ENCODE measurements at places on chromosomes 2 and 18.

DNA sequence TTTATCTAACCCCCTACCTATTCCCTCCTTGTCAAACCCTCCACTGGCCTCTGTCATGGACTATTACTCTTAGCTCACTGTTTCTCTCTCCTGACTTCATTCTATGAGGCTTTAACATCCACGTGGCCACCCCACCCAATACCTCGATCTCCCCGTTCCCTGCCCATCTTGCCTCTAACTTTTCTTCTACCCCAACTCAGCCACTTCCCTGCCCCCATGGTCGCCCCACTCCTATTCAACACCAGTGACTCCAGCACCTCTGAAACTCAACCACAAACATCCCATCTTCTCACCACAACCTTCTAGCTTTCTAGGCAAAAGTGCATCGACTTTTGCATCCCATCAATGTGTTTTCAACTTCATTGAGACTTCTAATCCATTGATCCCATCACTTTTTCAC is 94.2 kb upstream of the EPAS1 start:
- H3K36me3 ChIP-seq, result no peaks in the 10 kb centered on the region
- no peaks in the 10 kb centered on the region for H3K27me3 ChIP-seq
- no peak for DNase-seq

- no peaks in the 10 kb centered on the region for H3K4me1 ChIP-seq
- no peak overlapping the region for H3K27ac ChIP-seq
- H3K36me3 ChIP-seq, result no peaks in the 10 kb centered on the region
- no peak overlapping the region for H3K4me3 ChIP-seq
Observed at GRCh38 chr18:61471942-61472341, 138.7 kb downstream of the CDH20 start.

DNA sequence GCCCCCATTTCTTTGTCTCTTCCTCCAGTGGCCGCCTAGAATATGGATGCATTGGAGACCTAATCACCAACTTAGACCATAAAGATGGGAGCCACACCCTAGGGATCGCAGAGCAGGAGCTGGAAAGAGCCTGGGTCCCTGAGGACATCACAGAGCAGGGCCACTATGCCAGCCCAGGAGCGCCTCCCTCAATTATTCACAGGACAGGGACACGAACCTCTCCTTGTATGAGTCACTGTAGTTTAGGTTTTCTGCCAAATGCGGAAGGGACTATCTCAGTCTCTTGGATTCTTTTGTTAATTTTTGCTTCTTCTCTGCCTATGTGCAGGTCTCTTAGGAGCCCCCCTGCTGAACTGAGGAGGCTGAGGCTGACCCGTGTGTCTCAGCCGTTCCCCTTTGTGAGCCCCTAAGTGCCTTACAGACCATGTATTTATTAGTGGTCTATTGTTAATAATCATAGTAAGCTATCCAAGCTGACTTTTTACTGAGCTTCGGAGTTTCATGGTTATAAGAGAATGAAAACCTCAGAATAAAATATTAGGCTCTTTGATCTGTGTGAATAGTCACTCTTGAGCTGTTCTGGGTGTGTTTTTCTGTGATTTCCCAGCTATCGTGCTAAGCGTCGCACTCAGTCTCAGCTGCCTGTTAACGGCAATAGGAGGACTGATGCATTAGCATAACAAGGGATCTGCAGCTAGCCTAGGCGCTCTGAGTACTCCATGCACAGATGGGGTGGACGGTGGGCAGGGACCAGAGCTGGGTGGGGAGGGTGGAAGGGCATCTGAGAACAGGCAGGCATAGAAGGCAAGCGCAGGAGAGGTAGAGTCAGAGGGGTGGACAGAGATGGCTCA is 12.7 kb upstream of the PTPN4 start:
- no peak for DNase-seq
- H3K4me3 ChIP-seq, result no peak overlapping the region
- H3K4me1 ChIP-seq, result no peaks in the 10 kb centered on the region

- no peaks in the 10 kb centered on the region for H3K36me3 ChIP-seq
- H3K27ac ChIP-seq, result no peak overlapping the region
- no peaks in the 10 kb centered on the region for H3K27me3 ChIP-seq
- H3K4me3 ChIP-seq, result no peak overlapping the region
- DNase-seq, result no peak
Observed at GRCh38 chr2:239773228-239774141, 251.7 kb downstream of the NDUFA10 start.

DNA sequence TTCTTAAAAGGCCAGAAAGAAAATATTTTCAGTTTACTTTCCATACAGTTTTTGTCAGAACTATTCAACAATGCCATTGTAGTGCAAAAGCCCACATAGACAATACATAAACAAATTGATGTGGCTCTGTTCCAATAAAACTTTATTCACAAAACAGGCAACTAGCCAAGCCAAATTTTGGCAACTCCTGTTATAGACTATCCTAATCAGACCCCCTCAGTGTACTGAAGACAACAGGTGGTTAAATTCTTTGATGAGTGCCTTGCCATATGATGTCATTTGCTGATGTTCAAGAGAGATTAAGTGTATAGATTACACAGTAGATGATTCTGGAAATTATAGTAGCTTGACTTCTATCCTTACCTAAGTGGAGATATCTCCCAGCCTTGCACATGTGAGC is 83.4 kb downstream of the FANCL start:
- no peak overlapping the region for H3K27ac ChIP-seq
- DNase-seq, result no peak
- H3K4me3 ChIP-seq, result no peak overlapping the region
- H3K36me3 ChIP-seq, result peaks cover 33% of the 10 kb centered on the region
- no peaks in the 10 kb centered on the region for H3K27me3 ChIP-seq

GRCh38 chr2:10873790-10874437 is 37.8 kb upstream of the KCNF1 start:
- H3K4me1 ChIP-seq, result no peaks in the 10 kb centered on the region
- no peak overlapping the region for H3K4me3 ChIP-seq
- H3K27ac ChIP-seq, result no peak overlapping the region
- no peaks in the 10 kb centered on the region for H3K27me3 ChIP-seq
- no peak for DNase-seq

DNA sequence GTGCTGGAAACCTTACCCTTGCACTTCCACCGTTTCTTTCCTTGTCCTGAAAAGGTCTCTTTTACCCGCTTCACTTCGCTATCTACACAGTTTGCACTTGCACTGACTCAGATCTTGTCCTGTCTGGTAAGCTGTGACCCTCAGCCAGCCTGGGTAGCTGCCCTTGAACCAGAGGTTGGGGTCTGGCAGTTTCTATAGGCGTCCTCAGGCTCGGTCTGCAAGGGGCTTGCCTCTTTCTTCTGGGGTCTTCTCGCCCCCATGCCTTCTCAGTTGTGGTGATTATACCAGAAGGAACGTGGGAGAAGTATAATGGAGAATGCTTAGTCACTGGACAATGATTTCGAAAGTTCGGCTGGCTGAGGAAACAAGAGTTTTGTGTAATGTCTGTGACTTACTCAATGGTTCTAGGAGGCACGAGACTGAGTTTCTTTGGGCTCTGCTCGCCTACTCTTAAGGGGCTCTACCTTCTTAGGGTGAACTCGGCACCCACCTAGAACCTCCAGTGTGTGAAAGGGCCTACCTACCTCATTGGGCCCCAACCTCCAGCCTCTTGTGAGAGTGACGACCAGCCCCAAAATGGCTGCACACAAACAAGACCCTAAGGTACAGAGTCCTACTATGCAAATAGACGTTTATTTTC is 6.9 kb upstream of the STAT1 start:
- H3K36me3 ChIP-seq, result no peaks in the 10 kb centered on the region
- peak overlapping the region; percentile 85 for H3K4me3 ChIP-seq
- peak overlapping the region; percentile 93 for H3K27ac ChIP-seq
- no peaks in the 10 kb centered on the region for H3K27me3 ChIP-seq

DNA sequence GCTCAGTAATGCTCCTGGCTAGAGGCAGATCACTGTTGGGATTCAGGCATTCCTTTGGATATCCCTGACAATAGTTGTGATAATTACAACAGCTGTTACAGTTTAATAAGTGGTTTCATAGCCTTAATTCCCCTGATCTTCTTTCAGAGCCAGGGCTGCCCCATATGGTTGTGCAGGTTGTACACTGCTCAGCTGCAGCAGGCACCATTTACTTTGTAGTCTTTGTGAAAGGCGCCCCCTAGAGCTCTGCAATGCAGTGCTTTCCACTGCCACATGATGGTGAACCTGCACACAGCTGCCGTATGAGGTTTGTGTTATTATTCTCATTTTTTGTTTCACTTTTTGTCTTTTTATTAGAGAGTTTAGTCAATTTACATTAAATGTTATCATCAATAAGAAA is 239.1 kb downstream of the KCNS3 start:
- no peak overlapping the region for H3K4me3 ChIP-seq
- H3K4me1 ChIP-seq, result peaks cover 12% of the 10 kb centered on the region
- H3K36me3 ChIP-seq, result no peaks in the 10 kb centered on the region
- no peak for DNase-seq

DNA sequence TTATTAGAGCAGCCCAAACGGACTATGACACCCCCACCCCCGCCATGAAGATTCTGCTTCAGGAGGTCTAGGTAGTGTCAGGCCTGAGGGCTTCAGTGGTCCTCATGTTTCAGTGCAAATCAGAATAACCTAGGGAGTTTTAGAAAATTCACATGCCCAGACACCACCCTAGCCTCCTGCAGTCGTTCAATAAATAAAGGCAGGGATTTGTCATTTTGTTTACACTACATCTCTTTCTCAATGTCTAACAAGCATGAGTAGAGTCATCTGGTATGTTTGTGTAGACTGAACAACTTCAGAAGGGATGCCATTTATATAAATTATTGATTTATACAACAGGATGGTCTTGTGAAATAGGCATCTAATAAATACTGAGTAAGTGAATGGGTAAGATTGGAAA is 112.1 kb upstream of the SERPINE2 start:
- no peaks in the 10 kb centered on the region for H3K36me3 ChIP-seq
- no peaks in the 10 kb centered on the region for H3K27me3 ChIP-seq
- no peak overlapping the region for H3K27ac ChIP-seq
- no peaks in the 10 kb centered on the region for H3K4me1 ChIP-seq
- no peak overlapping the region for H3K4me3 ChIP-seq

DNA sequence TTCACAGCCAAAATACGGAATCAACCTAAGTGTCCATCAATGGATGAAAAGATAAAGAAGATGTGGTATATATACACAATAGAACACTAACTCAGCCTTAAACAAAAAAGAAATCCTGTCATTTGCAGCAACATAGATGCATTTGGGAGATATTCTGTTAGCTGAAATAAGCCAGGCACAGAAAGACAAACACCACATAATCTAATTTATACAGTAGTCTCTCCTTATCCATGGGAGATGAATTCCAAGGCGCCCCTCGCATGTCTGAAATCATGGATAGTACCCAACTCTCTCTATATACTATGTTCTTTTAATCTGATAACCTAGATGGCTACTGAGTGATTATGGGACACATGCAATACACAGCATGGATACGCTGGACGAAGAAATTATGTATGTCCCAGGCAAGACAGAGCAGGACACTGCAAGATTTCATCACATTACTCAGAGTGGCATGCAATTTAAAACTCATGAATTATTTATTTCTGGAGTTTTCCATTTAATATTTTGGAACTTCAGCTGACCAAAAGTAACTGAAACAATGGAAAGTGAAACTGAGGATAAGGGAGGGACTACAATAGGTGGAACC is 39.5 kb downstream of the ORC4 start:
- DNase-seq, result no peak
- H3K36me3 ChIP-seq, result no peaks in the 10 kb centered on the region

DNA sequence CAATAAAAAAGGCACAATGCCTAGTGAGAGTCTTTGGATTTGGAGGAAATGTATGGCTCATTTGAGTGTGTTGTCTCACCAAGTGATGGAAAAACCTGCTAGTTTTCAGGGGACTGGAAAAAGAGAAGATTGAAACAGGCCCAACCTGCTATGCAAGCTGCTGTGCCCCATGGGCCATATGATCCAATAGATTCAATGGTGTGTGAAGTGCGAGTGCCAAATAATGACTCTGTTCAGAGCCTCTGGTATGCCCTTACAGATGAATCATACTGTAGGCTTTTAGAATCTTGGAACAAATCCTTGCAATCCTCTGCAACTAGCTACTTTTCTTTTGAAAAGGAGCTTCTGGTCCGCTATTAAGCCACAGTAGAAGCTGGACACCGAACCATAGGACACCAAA is 529.8 kb upstream of the CNTNAP5 start:
- H3K4me1 ChIP-seq, result no peaks in the 10 kb centered on the region
- no peaks in the 10 kb centered on the region for H3K36me3 ChIP-seq
- H3K27ac ChIP-seq, result no peak overlapping the region
- H3K27me3 ChIP-seq, result no peaks in the 10 kb centered on the region
- no peak for DNase-seq
- H3K4me3 ChIP-seq, result no peak overlapping the region

- no peak overlapping the region for H3K4me3 ChIP-seq
- H3K36me3 ChIP-seq, result no peaks in the 10 kb centered on the region
- H3K27ac ChIP-seq, result no peak overlapping the region
- H3K27me3 ChIP-seq, result no peaks in the 10 kb centered on the region
Observed at GRCh38 chr2:179655627-179656026, 205.8 kb downstream of the ZNF385B start.

DNA sequence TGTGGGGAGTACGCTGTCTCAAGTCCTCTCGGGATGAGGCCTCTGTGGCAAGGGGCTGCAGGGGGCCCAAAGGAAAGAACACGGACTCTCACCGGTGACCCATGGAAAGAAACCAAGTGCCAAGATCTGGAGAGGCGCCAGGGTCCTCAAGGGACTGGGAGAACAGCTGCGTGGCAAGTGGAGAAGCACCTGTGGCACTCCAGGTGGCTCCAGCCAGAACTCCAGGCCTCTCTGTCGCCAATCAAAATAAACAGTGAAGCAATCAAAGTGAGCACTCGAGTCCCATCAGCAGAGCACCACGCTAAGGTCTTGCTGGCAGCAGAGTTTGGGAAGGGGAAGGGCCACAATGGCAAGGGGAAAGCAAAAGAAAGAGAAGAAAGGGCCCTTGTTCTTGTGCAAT is 54.7 kb downstream of the BCL2 start:
- no peak for DNase-seq
- no peaks in the 10 kb centered on the region for H3K27me3 ChIP-seq
- no peak overlapping the region for H3K4me3 ChIP-seq
- H3K27ac ChIP-seq, result no peak overlapping the region

DNA sequence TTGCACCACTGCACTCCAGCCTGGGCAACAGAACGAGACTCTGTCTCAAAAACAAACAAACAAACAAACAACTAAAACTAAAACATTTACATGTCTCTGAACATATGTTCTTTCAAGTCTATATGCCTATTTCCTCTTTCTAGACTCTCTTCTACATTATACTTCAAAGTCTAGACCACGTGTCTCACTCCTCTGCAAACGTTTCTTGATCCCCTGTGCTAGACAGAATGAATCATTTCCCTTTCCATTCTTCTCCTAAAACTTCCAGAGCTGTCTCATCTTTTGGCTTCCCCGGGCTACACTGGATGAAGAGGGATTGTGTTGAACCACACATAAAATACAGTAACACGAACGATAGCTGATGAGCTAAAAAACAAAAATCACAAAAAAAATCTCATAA is 67.1 kb downstream of the BAZ2B start:
- no peaks in the 10 kb centered on the region for H3K4me1 ChIP-seq
- H3K27ac ChIP-seq, result no peak overlapping the region
- H3K36me3 ChIP-seq, result peaks cover 7% of the 10 kb centered on the region
- no peak for DNase-seq

GRCh38 chr18:35072616-35073015 is 31.4 kb downstream of the MAPRE2 start:
- peaks cover 3% of the 10 kb centered on the region for H3K36me3 ChIP-seq
- DNase-seq, result no peak
- H3K27ac ChIP-seq, result peak overlapping the region; percentile 55
- no peak overlapping the region for H3K4me3 ChIP-seq
- peaks cover 6% of the 10 kb centered on the region for H3K4me1 ChIP-seq

All from ascending aorta (tissue), 2 donors.